GM13977 (cell line): ENCODE measurements at places on chromosomes 13 and 19.

- no peak for DNase-seq
Measured at GRCh38 chr13:95019886-95020285, 281.4 kb downstream of the ABCC4 start.

DNA sequence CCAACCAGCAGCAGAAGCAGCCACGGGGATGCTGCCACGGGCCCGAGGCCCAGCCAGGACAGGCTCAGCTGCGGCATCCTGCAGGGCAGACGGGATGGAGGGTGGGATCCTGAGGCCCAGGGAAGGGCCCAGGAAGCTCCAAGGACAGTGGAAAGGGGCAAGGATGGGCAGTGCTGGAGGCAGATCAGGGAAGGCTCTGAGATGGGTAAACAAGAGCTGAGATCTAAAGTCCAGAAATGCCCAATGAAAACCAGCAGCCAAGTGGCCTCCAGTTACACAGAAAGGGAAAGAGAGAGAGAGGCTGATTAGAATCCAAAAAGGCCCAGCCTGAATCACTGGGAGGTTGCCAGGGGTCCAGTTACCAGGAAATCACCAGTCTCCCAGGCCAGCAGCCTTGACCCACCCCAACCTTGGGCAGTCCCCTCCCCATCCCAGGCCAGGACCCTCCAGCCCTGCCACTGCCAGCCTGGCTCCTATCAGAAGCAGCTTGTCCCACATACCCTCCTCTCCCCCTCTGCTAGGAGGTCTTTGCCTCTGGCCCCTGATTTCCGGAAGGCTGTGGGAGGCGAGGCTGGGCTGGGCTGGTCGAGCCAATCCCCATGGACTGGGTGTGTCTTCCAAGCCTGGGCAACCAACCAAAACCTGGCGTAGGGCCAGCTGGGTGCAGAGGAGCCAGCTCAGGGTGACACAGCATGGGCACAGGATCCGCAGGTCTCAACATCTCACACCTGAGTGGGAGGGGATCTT is at the start of gene CYP4F11:
CYP4F11 (minus strand) TSS at position 198 of the 747 bp plus-strand sequence; CDS start at position 77, 121 bp downstream.
- DNase-seq: no peak

DNA sequence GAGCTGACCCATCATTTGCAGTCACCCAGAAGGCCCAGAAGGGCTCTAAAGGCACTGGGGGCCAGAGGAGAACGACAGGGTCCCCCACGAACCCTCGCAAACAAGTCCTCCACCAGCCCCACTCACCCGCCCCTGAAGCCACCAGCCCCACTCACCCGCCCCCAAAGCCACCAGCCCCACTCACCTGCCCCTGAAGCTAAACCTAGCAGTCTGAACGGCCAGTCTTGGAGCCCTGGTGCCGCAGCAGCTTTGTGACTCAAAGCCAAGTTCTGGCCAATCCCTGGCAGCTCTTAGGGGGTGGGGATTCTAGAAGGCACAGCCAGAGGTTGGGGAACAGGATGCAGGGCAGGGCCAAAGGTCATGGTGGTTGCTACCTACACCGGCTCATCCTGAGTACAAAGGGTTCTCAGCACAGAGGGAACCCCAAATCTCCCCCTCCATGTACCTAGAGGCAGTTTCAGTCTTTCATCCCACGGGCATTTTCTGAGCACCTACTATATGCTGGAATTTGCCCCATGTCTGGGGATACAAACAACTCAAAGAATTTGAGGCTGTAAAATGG is at the start of gene IQCN:
IQCN (minus strand) TSS at position 234 of the 562 bp plus-strand sequence. CDS start 4,974 bp downstream, outside the sequence.
- no peak for DNase-seq

- no peak for DNase-seq
Measured at GRCh38 chr19:964761-965694, 19.1 kb upstream of the WDR18 start.

- DNase-seq: no peak
Measured at GRCh38 chr19:32858155-32858554, 11.4 kb downstream of the SLC7A9 start.

- DNase-seq: no peak
Measured at GRCh38 chr13:100667894-100668293, 6.7 kb downstream of the TMTC4 start.

GRCh38 chr19:17490411-17490810 is 20.1 kb downstream of the SLC27A1 start:
- DNase-seq: no peak

DNA sequence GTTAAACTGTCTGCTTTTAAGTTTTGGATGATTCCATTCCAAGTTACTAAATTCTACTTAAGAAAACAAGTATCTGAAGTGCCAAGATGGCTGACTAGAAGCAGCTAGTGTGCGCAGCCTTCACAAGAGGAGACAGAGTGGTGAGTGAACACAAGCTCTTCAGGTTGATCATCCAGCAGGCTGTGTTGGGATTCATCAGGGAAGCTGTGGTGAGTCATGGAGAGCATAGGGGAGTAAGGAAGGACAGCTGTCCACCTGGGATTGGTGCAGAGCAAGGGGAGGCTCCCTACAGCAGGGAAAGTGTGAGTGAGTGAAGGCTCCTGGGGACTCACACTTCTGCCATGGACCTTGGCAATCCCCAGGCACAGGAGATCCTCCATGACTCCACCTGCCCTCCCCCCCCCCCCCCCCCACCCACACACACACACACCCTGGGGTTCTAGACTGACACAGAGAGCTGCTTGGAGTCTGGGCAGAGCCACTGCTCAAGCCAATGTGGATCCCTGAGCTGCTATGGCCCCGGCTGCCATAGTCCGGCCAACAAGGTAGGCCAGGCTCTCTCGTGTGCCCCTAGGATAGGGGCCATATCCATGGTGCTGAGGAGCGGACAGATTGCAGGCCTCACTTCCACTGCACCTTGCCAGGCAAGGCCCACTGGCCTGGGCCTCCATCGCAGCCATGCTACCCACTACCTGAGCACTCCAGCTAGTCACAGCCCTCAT is 23.5 kb downstream of the SLC25A15 start:
- DNase-seq: no peak

- no peak for DNase-seq
Measured at GRCh38 chr13:30866677-30867076, 39.4 kb upstream of the MEDAG start.

GRCh38 chr13:49314344-49314882 is 66.7 kb downstream of the CDADC1 start:
- DNase-seq: no peak

- DNase-seq: no peak
Measured at GRCh38 chr13:99264051-99264450, 5.9 kb upstream of the GPR18 start.

DNA sequence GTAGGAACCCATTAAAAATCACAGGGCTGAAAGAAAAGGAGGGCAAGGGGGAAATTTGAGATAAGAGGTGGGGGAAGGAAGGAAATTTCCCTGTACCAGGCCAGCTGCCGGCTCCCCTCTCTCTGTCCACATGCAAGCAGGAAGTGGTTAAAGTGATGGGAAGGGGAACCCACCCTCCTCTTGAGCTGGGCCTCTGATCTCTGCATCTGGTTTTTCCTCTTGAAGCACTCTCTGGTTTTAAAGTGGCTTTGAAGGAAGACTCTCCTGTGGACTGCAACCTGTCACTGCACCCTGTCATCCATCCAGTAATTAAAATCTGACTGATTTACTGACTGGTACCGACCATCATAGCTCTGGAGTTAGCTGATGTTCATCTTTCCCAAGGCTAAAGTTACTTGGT is 239.6 kb downstream of the TSHZ3 start:
- no peak for DNase-seq

- no peak for DNase-seq
Measured at GRCh38 chr19:10826231-10826630, 9.8 kb downstream of the TMED1 start.

DNA sequence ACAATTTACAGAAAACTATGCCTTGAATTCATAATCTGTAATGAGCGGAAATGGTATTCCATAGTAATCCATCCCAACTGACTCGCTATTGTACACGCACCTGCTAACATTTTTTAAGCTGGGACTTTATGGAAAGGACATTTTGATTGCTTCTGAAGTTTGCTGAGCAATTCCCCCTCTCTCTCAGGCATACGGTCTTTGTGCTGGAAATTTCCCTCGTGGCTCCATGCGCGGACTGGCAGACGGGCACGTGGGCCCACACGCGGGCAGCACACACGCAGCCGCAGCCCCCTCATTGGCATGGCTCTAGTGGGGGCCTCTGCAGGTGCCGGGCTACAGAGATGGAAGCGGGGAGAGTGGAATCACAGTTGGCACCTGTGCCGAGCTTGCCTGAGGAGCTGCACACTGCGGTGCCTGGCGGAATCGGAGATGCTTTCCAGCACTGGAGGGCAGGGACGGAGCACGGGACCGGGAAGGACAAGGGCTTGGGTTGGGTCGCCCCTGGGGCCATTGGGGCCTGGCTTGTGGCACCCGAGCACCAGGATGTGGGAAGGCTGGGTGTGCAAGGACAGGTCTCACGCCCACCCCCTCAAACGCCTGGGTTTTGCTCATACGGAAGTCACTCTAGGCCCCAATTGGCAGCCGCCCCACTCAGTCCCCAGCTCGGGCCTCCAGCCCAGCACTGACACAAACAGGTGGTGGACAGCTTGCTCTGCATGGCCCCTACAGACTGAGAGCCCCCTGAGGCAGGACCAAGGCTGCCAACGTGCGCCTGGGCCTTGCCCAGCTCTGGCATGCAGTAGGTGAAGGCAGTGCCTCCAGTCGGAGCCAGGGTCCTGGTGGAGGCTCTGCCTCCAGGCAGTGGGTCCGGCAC is 30.2 kb upstream of the CCNE1 start:
- DNase-seq: no peak

- DNase-seq: no peak
Measured at GRCh38 chr19:23509686-23510450, 114.6 kb upstream of the ZNF91 start.

- no peak for DNase-seq
Measured at GRCh38 chr13:59829690-59830089, 334.0 kb downstream of the DIAPH3 start.

- DNase-seq: no peak
Measured at GRCh38 chr13:59664586-59664985, 499.1 kb downstream of the DIAPH3 start.

GRCh38 chr19:862581-863314 is 3.3 kb downstream of the CFD start:
- DNase-seq: peak; percentile 91

DNA sequence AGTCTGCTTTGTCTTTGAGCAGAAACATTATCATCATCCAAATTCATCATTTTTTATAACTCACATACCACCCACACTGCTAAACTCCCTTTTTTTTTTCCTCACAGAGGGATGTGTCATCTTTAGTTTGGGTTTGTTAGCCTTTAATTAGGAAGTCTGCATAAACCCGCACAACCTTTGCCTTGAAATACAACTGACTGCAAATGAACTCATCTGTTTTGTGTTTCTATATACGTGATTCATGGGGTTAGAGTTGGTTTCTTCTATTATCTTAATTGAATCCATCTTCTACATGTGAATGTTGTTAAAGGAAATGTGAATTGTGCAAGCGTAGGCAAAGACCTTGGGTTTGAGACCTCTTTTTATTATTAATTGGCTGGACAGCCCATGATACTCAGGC is 102.7 kb downstream of the SLAIN1 start:
- no peak for DNase-seq

GRCh38 chr13:97130190-97130589 is 91.9 kb upstream of the MBNL2 start:
- DNase-seq: no peak

- no peak for DNase-seq
Measured at GRCh38 chr13:29439601-29440388, 155.7 kb downstream of the SLC7A1 start.

DNA sequence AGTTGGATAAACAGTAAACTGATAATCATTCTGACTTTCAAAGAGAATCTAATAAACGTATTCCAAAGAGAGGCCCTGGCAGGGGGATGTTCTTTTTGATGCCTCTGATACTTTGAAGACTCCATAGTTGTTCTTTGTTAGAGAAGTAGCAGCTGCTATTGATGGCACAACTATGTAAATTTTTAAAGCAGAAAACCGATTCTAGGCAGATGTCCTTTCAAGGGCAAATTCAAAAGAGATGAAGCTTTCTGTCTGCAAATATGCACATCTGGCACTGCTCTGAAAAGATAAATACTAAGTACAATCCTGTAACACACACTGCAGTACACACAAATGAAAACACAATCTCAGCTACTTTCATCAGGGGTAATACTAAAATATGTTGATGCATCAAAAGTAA is 250.1 kb downstream of the VWA8 start:
- no peak for DNase-seq

GRCh38 chr19:12737835-12738351 is 596 bp downstream of the GET3 start:
- no peak for DNase-seq
